ENCODE measurements at places on chromosomes 12 and 14.

DNA sequence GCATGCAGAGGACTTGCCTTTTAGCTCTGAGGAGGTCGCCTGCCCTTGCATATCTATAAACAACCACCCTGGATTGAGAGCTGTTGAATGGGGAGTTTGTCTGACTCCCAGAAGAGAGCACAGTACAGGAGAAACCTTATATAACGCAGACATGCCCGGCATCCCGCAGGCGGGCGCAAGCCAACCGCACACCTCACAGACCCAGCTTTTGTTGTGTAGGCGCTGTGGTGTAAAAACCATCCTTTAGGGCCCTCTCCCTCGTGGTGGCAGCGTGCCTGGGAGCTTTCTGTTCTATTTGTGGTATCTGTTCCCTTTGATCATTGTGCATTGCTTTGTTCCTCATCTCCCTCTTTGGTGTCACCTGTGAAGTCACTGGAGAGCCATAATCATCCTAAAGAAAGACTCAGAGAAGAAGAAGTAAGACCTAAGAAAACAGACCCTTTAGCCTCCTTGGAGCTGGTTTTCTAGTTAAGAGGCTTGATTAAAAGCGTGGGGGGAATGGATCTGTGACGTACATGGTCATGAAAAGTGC, 77.7 kb downstream of the ETV6 start:
- DNase-seq: no peak

GRCh38 chr12:19095756-19096480, 33.6 kb upstream of the PLEKHA5 start:
- DNase-seq: no peak

DNA sequence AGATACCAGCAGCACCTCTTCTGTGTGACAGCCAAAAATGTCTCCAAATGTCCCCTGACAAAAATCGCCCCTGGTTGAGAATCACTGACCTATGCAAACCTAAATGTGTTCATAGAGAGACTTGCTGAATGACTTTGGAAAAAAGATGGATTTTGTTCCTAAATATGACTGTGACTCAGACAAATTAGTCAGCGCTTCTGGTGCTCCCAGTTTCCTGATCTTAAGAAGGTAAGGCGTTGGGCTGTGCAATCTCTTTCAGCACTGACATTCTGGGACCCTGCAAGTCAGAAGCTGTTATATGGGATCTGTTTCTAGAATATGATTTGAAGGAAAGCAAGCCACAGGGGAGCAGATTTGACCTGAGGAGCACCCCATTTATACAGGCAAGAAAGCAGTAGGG, 90.6 kb upstream of the PWP1 start:
- DNase-seq: no peak

DNA sequence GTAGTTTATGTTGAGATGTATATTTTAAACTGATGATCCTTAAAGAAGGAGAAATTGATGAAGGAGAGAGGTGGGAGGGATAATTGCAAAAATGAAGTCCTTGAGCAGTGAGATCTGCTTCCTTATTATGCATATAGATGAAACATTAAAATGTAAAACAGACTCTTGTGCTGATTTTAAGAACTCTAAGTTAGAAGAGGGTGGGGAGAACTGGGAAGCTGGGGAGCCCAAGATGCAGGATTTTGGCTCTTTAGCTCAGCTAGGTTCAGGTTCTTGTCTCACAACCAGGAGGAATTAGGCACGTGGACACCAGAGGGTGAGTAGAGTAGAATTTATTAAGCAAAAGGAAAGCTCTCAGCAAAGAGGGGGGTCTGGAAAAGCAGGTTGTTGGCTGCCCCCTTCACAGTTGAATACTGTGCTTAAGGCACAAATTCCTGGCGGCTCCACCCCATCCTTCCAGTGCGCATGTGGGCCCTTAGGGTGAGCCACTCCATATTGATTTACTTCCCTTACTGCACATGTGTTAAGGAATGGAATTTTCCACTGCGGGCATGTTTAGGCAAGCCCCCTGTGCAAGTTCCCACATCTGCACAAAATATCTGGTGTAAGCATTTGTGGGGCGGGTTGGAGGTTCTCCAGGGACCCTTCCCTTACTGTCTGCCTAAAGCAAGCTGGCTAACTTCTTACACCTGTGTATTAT, 141.9 kb downstream of the BICD1 start:
- DNase-seq: no peak

DNA sequence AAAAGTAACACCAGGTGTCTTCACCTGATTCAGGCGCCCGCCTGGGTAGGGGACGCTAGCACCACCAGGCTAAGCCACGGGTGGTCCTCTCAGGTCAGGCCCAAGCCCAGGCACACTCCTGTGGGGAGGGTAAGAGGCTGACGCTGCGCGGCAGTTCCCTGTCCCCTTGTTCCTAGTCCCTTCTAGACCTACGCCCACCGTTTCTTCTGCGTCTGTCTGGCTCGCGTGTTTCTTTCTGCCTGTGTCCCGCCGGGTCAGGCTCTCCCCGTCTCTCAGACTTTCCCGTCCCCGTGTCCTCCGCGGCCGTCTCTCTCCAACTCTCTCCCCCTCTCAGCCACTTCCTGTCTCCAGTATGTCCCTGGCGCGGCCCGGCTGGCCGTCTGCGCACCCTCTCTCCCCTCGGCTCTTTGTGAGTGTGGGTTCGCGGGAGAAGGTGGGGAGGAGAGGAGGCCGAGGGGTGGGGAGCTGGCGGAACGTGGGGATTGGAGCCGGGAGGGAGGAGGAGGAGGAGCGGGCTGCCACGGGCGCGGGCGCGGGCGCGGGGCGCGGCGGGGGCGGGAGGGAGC, 3.1 kb upstream of the TNS2 start:
- no peak for DNase-seq

DNA sequence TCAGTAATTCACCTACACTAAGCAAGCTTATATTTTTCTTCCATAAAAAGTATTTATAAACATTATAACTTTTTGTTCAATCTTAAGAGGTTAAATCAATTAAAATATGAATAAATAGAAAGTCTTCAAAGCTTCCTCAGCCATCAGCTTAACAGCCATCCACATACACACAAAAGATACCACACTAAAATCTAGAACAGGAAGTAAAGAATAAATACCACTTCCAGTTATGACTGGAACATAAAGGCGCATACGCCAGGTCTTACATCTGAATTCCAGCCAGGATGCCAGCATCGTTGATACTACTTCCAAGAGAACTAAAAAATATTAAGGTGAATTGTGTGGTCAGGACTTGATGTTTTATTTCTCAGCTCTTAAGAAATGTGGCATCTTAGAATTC, 17.0 kb downstream of the SIX1 start:
- no peak for DNase-seq

DNA sequence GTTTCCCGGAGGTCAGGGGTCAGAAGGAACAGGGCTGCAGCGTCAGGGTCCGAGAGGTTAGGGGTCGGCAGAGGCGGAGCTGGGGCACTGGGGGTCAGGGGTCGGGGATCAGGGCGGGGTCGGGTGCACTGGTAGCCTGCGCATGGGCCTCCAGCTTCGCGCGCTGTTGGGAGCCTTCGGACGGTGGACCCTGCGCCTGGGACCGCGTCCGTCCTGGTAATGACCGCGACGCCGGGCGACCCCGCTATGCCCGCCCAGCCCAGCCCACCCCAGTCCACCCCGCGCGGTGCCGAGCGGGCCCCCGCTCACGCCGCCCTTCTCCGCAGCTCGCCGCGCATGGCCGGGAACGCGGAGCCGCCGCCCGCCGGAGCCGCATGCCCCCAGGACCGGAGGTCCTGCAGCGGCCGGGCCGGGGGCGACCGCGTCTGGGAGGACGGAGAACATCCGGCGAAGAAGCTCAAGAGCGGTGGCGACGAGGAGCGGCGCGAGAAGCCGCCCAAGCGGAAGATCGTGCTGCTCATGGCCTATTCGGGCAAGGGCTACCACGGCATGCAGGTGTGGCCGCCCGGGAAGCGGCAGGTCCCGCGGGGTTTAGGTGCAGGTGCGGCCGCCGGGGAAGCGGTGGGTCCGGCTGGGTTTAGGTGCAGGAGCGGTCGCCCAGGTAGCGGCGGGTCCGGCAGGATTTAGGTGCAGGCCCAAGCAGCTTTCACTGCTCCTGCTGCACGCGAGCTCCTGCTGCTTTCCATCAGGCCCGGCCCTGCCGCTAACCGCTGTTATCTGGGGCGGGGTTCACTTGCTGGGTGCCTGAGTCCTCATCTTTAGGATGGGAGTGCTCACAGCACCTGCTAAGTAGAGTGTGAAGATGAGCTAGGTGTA, 743 bp downstream of the PUS1 start:
- DNase-seq: no peak

DNA sequence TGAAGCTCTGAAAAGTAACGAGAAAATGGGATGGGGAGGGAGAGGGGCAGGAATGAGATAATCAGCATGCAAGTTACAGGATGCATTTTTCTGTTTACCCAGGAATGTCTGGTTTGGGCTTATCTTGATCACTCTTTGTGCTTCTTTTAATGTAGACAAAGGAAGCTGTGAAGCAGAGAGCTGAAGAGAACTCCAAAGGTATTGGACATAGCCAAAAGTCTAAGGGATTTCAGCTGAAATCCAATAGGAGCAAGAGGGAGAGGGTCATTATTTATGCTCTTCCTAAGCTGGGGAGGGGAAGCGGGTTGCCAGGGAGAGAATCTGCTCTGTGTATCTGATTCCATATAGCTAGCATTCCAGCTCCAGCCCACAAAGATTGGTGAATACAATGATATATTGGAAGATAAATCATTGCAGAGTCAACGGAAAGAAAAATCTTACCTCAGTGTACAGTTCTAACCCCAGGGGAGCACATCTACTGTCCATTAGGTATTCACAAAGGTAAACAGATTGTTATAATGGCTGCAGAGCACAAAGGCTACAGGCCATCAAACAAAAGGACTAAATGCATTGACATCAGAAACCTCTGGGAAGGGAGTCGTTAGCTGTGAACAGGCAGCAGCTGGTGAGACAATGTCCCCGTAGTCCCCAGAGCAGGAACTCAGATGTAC, 61.0 kb upstream of the PELI2 start:
- no peak for DNase-seq

- DNase-seq: no peak
Measured at GRCh38 chr14:103393070-103393469, 7.9 kb downstream of the MARK3 start.

GRCh38 chr12:12008232-12008850, 62.4 kb upstream of the BCL2L14 start:
- no peak for DNase-seq

- DNase-seq: no peak
Measured at GRCh38 chr12:65756956-65757511, 67.2 kb upstream of the HMGA2 start.
